ENCODE measurements at places on chromosomes 3 and 15.

DNA sequence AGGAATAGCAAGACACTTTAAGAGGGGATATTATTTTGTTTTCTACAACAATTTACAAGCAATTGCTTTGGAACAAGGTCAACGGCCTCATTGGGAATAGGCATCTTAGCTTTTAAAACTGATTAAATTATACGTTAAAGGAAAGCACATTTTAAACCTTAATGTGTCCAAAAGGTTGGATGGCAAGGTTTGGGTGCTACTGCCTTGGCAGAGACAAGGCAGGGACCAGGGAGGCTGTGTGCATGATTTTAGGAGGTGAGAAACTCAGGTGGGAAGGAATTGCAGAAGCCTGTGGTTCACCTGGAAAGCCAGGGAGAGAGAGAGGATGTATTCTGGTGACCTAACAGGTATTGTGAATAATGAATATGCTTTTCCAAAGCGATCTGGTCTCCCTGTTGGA, 54.3 kb downstream of the TGFBR2 start:
- DNase-seq = no peak

DNA sequence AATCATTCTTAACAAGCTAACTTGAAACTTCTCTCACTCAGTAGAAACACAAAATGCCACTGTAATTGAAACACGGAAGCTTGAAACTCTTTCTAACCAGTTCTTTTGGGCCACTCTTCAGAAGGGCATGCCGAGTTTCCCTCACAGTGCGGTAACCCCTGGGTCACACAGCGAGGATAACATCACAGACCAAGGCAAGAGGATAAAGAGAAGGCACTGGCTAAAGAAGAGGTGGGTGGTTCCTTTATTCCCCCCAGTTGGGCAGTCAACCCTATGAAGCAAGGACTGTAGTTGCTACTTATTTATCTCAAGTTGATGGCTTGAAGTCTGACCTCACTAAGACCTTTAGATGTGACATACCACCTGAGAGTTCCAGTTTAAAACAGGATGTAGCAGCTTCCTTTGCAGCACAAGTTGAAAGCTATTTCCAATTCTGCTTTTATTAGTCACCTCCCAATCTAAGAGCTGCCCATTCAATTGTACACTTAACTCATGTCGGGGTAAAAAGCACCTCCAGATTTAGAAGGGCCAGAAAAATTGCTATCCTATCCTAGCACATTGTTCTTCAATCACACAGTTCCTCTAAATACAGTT, 272.4 kb downstream of the TIGIT start:
- no peak for DNase-seq

GRCh38 chr15:94070356-94071295, 160.7 kb upstream of the MCTP2 start:
- DNase-seq = peak; percentile 65

DNA sequence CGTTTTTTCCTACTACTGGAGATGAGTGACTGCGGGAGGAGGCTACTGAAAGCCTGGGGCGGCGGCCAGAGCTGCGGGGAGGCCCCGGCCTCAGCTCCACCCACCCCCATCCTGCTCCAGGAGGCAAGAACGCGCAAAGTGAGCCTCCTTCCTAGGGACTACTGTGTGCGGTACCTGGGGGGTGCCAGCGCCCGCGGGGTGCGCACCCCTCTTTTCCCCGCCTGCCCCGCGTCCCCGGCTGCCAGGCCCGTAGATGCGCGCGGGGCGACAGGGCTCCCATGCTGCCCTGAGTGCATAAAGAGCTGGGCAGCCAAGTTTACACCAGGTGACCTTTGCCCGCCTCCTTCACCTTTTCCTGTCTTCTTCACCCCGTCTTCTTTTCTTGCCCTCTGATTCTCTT, 2.5 kb upstream of the USF3 start:
- DNase-seq = peak; percentile 9

DNA sequence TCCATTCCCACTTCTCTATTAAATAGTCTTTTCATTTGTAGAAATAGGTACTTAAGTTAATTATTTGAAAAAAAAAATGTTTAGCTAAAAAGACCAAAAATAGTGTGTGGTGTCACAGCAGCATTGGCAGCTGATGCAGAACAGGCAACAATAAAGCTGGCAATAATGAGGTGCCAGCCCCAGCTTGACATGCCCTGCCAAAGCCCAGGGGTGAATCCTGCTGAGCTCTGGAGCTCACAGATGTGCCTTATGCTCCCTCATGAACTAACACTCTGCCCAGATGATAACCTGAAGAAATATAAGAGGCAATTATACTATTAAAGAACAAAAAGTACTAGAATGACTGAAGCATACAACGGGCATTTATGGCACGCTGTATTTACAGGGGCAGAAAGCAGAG, 63.8 kb downstream of the IGSF11 start:
- DNase-seq = no peak

DNA sequence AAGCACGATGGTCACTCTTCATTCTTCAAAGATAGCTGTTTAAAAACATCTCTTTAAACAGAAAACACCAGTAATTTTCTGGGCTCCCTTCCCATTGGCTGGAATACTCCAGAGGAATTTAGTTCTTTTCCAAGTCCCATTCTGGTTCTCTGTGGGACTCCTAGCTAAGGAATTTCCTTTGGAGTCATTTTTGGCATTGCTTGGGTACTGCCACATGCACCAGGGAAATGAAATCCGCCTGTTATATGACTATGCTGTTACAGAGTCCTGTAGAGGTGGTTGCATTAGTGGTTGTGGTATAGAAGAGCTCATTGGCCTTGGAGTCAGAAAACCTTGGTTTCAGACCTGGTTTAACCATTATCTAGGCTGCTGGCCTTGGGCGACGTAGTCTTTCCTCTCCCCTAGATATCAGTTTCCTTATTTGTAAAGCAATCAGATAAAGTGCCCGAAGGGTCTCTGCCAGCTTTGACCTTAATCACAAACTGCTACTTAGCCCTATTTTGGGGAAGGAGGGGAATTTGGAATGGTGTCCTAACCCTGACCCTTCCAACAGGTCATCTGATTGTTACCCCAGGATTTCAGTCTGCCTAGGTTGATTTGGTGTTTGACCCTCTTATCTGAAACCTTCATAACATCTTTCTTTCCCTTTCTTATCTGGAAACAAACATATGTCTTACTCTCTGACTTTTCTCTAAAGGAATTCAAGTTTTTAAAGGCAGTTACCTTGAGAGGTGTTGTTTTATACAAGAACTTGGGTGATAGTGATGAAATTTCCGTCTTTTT, 13.4 kb downstream of the RTP1 start:
- peak; percentile 95 for DNase-seq

DNA sequence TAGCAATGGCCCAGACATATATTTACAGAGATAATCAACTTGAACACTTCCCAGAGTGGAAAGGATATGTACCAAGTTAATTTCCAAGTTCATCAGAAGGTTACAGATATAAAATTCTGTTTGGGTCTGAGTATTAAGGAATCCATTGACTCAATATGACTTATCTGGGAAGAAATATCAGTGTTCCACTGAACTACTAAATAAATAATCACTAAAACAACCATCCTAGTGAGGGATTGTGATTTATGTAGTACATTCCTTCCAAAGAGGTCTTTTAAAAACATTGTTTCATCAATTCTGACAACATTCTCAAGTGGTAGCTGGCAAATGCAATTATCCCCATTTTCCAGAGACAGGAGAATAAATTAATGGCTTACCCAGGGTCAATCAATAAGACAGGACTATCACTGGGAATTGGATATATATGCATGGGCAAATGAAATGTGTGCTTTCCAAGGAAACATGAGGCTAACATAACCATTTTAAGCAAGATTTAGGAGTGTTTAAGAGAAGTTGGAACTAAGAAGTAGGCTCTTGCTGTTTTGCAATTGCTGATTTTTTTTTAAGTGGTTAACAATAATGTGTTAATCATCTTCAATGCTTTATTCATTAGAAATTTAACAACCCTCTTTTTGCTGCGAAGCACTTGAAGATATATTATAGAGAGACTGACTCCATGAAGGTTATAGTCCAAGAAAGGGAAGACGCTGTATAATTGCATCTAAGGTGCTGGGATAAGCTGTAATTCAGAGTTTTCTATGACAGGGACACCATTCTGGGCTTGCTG, 37.9 kb downstream of the SLC9A9 start:
- no peak for DNase-seq

- no peak for DNase-seq
Measured at GRCh38 chr15:93283854-93284253, 194.8 kb upstream of the RGMA start.

- DNase-seq = no peak
Measured at GRCh38 chr15:26623071-26623470, 149.8 kb downstream of the GABRB3 start.

GRCh38 chr3:183244981-183245476, 8.0 kb upstream of the B3GNT5 start:
- DNase-seq = no peak

DNA sequence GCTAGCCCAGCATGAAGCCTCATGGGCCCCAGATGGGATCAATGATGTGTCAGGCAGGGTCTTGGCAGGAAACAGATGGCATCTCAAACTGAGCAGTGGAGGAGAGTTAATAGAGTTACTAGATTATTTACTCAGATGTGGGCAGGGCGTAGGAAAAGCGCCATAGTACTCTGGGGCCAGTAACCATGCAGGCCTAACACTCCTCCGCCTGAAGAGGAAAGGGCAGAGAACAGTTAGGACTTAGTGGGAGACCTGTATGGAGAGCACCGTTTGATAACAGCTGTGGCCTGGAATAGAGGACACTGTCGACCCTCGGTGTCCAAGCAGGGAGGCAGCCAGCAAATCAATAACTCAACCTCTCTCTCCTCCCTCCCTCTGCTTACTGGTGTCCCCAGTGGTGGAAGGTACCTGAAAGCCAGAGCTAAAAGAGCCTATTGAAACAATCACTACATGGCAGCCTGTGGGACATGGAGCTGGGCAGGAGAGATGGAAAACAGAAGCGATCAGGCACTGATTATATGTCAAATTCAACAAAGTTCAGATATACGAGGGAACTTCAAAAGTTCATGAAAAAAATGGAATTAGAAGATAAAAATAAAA, 111.4 kb upstream of the CCNL1 start:
- DNase-seq = no peak

DNA sequence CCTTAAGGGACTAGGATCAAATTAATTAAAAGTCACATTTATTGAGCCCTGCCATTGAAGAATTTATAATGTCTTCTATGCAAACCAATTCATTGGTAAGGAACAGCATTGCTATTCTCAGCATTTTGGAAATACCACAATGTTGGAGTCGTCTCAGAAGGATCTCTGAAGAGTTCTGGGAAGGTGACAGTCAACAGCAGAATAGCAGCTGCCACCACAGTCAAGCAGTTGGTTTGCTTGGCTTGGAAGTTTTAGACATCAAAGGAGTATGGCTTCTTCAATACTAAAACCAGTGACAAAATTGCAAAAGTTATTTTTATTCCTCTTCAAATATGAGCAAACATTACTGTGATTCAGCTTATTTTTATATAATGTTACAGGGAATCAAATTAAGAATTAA, 167.9 kb downstream of the CNTN4 start:
- no peak for DNase-seq

DNA sequence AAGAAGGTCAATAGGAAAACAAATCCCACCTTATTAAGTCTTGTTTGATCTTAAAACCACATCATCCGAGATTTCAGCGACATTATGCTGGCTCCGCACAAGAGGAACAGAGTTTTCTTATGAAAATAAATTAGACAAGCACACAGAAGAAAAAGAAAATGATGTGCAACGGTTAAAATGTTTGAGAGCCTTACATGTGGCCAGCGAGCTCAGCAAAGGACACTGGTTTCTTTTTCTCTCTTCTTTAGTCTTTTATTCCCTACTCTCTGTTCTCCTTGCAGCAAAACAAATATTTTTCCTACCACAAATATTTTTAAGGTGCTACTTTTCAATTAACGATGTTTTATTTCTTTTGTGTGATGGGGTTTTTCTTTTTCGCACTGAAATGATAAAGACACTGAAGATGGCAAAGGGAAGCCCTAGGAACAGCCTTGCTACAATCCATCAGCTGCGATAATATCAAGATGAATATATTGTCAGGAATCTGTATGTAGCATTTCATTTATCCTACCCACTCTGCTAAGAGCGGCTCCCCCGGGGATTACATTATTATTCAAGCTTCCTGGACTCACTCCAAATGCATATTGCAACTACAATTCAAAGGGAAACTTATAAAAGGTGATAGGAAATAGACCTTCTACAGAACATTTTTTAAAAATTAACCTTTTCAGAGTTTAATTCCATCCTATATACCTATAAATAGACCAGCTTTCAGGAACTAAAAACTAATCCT, 72.9 kb downstream of the ANXA2 start:
- no peak for DNase-seq

DNA sequence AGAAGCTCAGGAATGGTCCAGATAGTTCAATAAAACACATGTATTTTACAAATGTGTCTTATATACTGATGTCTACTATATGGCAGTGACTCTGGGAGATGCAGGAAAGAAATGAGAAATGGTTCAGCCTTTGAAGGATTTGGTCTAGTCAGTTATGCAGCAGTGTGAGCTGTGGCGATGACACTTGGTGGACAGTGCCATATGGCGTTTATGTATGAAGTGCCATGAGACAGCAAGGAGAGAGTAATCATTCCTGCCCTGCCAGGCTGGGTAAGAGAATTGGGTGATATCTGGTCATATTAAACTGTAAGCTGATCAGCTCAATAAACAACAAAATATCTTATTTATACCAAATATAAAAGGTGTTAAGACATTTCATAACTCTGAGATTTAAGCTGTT, 47.6 kb upstream of the ANP32A start:
- no peak for DNase-seq

DNA sequence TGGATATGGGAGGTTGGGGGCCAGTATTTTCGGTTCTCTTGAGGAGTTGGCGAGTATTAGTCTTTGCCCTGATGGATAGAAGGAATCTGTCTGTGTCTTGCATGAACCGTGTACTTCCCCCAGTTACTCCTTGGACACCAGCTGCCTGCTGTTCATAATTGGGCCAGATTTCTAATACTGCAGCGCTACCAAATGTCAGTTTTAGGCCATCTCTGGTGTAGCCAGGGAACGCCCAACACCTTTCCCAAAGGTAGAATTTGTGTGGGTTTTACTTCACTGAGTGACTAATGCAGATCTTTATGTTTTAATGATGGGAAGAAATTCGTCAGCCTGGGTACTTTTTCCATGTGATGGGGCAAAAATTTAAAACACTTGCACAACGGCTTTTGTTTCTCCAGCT, 18.4 kb downstream of the FLNB start:
- no peak for DNase-seq

GRCh38 chr3:55461896-55462295, 25.2 kb downstream of the WNT5A start:
- DNase-seq = peak; percentile 62

DNA sequence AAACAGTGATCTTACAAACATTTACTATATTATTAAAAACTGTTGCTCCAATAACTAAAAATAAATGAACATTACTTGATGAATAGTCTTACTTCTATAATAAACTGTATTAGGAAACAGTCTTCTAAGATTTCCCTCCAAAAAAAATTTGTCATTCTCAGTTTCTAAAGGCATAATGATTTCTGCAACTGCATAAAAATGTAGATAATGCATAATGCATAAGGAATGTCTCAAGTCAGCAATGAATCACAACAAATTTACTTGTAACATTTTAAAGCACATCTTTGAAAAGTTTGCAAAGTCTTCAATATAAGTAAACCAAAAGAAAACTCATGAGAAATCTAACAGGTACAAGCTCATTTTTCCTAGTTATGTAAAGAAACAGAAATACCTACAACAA, 113.5 kb downstream of the VPS13C start:
- peak; percentile 4 for DNase-seq

GRCh38 chr3:117286488-117286887, 576.9 kb downstream of the TUSC7 start:
- no peak for DNase-seq

- no peak for DNase-seq
Measured at GRCh38 chr3:162400697-162401096, 904.1 kb downstream of the OTOL1 start.
